ENCODE measurements at places on chromosomes 1 and 21.
A peak's percentile ranks its signal among the peaks of the same experiment; 100 is the strongest.

DNA sequence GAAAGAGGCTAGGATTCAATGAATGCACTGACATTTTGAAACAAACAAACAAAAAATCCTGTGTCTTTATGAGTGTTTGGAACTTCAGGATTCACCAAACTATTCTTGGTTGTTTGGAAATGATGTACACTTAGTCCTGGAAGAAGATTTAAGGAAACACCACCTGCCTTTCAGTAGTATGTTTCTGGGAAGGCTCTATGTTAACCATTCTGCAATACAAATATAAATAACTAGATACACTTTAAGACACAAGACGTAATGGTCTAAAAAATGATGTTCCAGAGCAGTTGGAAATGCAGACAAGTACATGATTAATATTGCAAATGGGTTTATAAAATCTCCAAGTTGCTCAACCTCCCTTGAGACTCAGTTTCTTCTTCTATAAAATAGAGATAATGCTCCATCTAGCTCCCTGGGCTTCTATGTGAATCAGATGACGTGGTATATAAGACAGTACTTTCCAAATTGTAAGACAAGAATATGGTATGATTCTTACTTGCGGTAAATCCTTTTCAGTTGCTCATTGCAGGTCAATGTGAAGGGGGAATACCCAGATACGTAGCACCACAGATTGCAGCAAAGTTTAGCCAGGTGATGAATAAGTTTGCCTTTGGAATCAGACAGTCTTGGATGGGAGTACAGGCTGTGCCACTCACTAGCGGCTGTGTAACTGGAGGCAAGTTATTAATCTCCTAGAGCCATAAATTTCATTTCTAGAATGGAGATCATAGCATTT, 224.8 kb upstream of the SGIP1 start:
- no peak for DNase-seq

GRCh38 chr1:71835442-71835813, 446.9 kb downstream of the NEGR1 start:
- DNase-seq, result no peak

- DNase-seq, result no peak
These were observed 784 bp upstream of the KCND3 start for GRCh38 chr1:111990026-111990877.

GRCh38 chr1:2796890-2797740, 4.4 kb downstream of the TTC34 start:
- no peak for DNase-seq

DNA sequence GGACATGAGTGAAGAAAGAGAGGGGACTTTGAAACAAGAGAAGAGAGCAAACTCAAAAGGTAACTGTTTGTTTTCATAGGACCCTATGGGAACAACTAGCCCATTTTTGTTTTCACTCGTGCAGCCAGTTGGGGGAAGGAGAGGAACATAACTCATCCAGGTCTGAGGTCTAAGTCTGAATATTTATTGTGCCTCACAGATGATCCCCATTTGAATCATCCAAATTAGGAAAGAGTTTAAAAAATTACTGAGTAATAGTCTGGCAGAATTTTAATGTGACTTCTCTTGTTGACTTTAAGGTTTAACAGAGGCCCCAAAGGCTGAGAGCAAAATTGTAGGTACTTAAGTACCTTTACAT, 10.4 kb upstream of the TSPAN2 start:
- no peak for DNase-seq

GRCh38 chr1:213245260-213245910, 194.3 kb downstream of the RPS6KC1 start:
- DNase-seq, result no peak

DNA sequence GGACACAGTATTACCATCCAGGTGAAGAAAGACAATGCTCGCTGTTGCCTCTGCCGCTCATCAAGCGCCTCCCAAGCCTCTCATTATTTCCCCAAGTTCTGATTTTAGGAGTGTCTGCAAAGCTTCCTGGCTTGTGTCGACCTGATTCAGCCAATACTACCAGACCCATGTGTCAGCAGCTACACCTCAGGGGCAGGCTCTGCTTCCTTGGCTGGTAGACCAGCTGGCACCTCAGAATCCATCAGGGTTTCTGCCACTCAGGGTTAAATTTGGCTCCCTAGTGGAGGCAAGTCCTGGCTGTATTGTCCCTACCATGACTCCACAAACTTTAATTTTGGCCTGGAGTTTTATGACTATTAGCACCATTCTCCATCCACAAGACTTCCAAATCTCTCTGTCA, 35.4 kb downstream of the SUSD4 start:
- no peak for DNase-seq

GRCh38 chr1:177798614-177799013, 171.2 kb downstream of the SEC16B start:
- no peak for DNase-seq

- DNase-seq, result no peak
These were observed 75.5 kb downstream of the JAK1 start for GRCh38 chr1:64890699-64891447.

DNA sequence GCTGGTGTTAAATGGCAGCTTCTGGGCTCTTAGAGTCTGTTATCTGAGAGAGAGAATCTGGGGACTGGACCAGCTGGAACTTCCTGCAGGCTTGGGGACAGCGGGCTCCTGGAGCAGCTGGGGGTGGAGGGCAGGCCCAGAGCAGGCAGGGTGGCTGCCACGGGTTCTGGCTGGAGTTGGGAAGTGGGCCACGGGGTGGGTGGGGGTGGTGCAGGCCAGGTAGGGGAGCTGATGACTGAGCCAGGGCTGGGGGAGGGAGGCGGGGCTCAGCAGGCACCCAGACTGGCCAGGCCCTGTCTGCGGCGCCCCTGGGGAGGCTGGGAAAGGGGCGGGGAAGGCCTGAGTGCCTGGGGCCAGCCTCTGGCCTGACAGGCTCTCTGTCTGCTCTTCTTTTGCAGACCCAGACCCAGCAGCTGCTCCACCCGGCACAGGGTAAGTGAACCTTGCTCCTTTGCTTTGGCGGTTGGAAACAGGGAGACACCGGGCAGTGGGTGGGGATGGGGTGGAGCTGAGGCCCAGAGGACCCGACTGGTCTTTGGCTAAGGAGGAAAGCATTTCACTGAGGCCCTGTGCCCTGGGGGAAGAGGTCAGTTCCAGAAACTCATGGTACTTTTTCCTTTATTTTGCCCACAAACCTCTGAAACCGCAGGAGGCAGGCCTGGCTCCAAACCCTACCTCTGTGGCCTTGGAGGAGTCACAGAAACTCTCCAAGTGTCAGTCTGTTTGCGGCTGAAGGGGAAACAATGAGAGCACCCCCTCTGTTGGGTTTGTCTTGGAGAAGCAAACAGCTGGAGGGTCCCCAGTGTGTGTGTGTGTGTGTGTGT, 48.8 kb downstream of the ARHGEF10L start:
- DNase-seq, result peak; percentile 79

- peak; percentile 83 for DNase-seq
These were observed 4.9 kb upstream of the ALDH4A1 start for GRCh38 chr1:18907021-18907916.
